ENCODE measurements at places on chromosomes 3 and 15.

GRCh38 chr15:95944661-95945255 lies 385.7 kb upstream of the NR2F2 start:
- no peak for DNase-seq

- DNase-seq: no peak
Observed at GRCh38 chr15:98755138-98755537, 106.8 kb downstream of the IGF1R start.

DNA sequence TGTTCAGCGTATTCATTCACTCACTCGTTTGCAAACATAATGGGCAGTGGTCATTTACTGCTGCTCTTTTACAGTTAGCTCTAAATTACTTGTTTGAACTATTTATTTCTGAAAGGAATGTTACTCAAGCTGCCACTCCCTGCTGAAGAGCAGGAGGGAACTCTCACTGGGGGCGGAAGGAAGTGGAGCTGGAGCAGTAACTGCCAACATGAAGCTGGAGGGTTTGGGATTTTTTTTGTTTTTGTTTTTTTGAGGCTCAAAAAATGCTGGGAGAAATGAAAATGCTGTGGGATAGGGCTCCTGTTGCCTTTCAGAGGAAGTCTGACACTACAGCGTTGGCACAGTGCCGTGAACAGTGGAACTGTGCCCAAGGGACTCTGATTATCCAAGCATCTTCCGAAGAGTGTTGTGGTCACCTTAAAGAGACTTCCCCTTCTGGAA lies 44.1 kb downstream of the SENP2 start:
- no peak for DNase-seq

GRCh38 chr15:70166506-70167087 lies 68.9 kb upstream of the TLE3 start:
- no peak for DNase-seq

GRCh38 chr3:23324745-23325144 lies 121.6 kb downstream of the UBE2E2 start:
- peak; percentile 20 for DNase-seq

- no peak for DNase-seq
Observed at GRCh38 chr3:25575001-25575400, 89.7 kb downstream of the TOP2B start.

DNA sequence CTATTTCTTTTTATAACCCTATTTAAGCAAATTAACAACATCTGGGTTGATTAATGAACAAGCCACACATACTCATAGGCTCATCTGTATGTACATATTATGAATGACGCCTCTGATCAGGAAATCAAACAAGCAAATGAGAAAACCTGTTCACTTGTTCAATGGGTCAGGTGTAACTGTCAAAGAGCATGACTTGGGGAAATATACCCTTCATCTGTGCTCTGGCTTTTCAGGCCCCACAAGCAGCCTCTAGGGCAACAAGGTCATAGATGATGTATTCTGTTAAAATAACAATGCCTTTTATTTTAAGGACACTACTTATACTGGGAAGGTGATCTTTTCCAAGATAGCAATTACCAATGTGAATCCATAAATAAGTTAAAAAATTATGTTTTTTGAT lies 102.0 kb downstream of the RBMS3 start:
- no peak for DNase-seq

DNA sequence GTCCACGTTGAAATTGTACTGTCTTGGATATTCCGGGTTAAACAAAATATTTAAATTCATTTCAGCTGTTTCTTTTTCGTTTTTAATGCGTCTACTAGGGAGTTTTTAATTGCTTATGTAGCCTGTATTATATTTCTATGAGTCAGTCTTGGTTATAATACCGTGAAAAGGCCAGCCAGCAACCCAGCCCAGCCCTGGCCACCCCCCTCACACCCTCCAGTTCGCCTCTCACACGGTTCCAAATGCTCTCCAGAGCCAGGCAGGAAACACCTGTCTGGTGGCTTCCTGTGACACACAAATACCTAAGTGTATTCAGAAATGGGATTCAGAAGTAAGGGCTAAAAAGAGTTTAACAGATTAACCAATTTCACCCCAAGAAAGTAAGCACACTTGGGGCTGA lies 4.4 kb downstream of the SH3BP5 start:
- no peak for DNase-seq

- DNase-seq: no peak
Observed at GRCh38 chr3:25872200-25872877, 82.4 kb downstream of the OXSM start.

DNA sequence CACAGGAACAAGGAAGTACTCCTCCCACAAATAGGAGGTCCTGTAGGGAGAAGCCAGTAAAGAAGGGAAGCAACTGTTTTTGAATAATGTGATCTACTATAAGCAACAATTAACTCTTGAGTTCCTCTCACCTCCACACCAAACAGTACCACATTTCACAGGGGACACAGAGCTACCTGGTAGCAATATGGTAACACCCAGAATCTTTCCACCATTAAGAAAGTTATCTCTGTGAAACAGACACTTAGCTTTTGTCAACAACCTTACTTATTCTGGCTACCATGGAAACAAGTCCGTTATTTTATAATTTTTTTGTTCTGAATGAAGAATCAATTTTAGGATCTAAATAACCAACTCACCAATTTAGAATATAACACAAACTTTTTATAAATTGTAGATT lies 49.5 kb downstream of the TBL1XR1 start:
- DNase-seq: no peak

DNA sequence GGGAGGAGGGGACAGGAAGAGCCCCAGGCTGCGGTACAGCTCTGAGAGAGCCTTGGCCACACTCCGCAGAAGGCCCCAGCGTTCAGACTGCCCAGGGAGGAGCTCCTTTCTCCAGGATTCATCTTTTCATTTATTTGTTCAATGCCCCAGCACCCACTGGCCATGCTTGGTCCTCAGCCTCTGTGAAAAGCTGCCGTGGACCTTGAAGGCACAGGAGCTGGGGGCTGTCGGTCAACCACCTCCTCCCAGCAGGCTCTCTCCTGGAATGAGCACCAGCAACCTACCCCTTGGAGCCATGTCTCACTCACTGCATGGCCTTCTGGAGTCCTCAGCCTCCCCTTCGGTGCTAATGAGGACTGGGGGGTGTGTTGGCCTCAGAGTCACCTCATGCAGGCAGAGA lies 21.6 kb upstream of the PRR23E start:
- DNase-seq: no peak

- DNase-seq: no peak
Observed at GRCh38 chr15:31398677-31399301, 72.2 kb downstream of the KLF13 start.

DNA sequence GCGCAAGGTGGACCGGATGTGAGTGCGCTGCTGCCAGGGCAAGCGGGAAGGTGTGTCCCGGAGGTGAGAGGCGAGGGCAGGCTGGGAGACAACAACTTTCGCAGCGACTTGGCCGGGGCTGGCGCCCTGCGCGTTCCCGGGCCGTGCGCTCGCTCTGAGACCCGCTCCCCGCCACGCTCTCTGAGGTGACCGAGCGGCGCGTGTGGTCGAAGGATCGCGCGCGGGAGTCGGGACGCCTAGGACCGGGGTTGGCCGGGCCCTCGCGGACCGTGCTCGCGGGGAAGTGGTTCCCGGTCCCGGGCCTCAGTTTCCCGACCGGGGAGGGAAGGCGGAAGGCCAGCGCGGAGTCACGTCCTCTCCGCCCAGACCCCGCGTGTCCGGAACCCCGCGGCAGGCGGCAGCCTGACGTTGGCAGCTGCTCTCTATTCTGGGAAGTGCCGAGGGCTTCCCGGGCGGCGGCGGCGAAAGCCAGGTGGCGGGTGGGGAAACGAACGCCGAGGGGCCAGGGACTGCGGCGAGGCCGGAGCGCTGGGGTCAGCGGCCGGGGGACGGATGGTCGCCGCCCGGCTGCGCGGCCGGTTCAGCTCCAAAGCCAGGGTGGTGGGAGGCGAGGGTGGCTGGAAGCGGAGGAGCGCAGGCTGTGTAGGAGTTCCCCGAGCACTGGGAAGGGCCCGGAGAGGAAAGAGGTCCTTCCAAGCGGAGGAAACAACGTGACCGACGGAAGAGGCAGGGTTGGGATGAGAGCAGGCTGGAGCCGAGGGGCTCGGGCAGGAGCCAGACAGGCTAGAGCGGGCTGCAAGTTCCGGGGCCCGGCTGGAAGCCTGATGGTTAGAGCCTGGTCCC lies 1.0 kb upstream of the IGF2BP2 start:
- DNase-seq: no peak

GRCh38 chr3:134847349-134847748 lies 52.3 kb downstream of the EPHB1 start:
- no peak for DNase-seq

DNA sequence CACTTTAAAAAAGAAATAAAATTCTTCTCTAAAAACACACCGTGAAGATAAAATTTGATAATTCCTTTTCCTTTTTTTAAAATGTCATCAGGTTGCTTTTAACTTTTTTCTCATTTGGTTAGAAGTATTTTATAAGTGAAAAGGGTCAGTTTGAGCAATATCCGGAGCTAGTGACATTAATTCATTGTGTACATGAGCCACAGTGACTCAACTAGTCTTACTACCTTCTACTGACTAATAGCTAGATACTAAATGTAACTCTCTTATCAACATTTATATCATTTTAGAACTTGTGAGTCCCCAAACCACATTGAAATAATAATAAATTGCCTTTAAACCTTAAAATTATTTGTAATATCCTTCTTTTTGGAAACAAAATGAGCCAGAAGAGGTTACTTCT lies 101.2 kb upstream of the ZBTB20 start:
- DNase-seq: no peak

- DNase-seq: no peak
Observed at GRCh38 chr3:26018889-26019288, 229.0 kb downstream of the OXSM start.

DNA sequence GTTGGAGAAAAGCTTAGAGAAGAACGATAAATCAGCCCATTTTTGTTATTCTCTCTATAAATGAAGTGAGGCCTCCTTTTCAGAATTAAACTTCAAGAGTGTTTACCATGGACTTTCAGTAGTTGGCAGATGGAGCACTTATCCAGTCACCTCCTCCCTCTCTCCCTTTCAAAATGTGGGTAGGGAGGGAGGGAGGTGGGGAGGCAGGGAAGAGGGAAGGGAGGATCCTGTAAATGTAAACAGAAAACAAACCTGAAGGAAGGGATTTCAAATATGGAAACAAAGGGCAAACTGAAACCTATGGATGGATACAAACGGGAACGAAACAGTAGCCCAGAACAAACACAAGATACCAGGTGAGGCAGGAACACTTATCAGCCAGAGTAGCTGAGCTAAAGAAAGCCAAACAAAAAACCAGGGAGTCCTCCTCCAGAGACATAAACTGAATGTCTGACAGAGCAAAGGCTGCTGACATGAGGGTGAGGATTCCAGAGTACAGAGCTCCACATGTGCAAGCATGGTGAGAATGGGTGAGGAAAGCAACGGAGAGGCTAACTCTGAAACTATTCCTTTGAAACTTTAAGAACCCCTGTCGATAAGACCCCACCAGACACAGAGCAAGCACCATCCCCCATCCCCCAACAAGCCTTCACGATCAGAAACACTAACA lies 41.0 kb upstream of the GP5 start:
- DNase-seq: no peak

DNA sequence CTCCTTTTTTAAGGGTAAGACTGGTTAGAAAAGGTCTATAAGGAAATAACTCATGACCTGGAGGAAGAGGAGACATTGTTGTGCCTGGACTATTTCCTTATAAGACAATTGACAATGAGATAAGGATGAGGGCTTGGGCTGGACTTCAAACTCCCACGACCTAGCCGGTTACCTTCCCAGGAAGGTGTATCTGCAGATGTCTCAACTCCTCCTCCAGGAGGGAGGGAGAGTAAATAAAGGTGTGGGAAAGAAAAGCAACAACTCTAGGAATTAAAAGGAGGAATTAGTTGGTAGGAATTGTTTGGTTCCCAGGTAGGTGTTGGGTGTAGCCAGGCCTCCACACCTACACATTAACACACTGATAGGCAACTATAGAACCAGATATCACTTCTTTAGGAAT lies 97.8 kb upstream of the TBL1XR1 start:
- no peak for DNase-seq

- DNase-seq: no peak
Observed at GRCh38 chr3:155093261-155093660, 13.1 kb downstream of the MME start.

DNA sequence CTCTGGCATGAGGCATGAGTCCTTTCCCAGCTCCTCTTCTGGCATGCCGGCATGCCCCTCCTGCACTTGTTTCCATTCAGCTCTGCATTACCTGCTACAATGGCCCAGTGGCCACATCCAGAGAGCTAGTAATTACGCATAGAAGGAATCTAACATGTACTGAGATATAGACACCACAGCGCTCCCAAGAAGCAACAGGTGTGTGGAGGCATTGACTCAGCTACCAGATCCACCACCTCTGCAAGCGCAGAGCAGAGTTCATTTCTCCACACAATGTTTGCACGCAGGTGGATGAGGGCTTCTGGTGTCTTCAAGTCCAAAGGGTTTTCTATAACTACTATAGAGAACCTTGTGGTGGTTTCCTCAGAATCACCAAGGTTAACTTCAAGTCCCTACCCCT lies 4.2 kb downstream of the MOBP start:
- no peak for DNase-seq

DNA sequence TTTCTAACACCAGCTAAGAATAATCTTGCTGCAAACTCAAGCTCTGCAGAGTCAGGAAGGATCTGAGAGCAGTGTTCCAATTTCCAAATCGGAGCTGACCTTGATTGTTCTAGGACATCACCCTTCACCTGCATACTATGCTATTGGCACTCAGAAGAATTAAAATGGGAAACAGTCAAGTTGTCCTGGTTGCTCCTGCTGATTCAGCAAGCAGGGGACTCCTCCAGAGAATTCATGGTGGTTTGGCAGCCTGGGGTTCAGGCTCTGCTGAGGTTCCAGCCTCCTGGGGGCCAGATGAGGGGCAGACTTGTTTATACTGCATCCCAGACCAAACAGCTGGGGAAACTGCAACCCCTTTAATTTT lies 213.7 kb upstream of the ADAMTS9 start:
- no peak for DNase-seq

- no peak for DNase-seq
Observed at GRCh38 chr3:181534781-181535221, 176.9 kb upstream of the SOX2 start.

- DNase-seq: no peak
Observed at GRCh38 chr3:178915365-178915764, 156.2 kb downstream of the ZMAT3 start.

DNA sequence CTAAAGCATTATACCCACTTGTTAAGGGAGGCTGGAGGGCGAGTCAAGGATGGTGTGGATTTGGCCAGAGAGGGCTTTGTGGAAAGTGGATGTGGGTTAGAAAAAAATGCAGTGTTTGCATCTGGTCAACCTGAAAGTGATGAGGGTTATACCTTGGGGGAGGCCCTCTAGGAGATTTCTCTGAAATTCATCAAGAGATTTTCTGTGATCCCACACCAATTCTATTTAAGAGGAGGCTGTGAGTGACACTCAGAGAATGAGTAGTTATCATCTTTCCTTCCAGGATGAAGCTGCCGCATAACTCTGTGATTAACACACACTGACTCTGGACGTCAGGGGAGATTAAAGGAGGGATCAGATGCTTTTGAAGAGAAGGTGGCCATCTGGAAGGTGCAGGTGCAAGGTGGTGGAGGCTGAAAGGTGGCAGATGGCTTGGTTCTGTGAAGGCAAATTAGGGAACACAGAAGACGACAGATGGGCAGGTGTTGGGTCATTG lies 54.8 kb downstream of the ANAPC13 start:
- no peak for DNase-seq

- DNase-seq: no peak
Observed at GRCh38 chr3:172973799-172974198, 167.2 kb downstream of the SPATA16 start.

- no peak for DNase-seq
Observed at GRCh38 chr3:16482770-16483531, 30.5 kb downstream of the RFTN1 start.

Data from non-pigmented ciliary epithelial cell (primary cell).